ENCODE measurements at places on chromosomes 1 and 21. TPM values are rescaled to one million over a fixed set of nuclear protein-coding genes. Genes with fewer than 3 reads are reported as not detected.

- H3K4me3 ChIP-seq, result no peak overlapping the region
- DNase-seq, result no peak
- H3K27me3 ChIP-seq, result peaks cover 83% of the 10 kb centered on the region
- H3K36me3 ChIP-seq, result no peaks in the 10 kb centered on the region
Measured at GRCh38 chr1:17903386-17903785, 148.3 kb downstream of the ACTL8 start.

DNA sequence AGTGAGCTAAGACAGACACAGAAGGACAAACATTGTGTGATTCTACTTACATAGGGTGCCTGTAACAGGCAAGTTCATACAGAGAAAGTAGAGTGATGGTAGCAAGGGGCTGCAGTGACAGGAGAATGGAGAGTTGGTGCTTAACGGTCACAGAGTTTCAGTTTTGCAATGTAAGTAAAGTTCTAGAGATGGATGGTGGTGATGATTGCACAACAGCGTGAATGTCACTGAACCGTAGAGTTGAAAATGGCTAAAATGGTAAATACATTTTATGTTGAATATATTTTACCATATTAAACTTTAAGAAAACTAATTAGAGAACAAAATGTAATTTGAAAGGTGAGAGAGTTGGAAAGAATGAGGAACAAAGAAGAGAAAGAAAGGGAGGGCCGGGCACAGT lies 8.7 kb downstream of the CFAP107 start:
- no peak overlapping the region for H3K4me3 ChIP-seq
- H3K27ac ChIP-seq, result no peak overlapping the region
- no peaks in the 10 kb centered on the region for H3K4me1 ChIP-seq
- peaks cover 72% of the 10 kb centered on the region for H3K27me3 ChIP-seq
- no peak for DNase-seq

DNA sequence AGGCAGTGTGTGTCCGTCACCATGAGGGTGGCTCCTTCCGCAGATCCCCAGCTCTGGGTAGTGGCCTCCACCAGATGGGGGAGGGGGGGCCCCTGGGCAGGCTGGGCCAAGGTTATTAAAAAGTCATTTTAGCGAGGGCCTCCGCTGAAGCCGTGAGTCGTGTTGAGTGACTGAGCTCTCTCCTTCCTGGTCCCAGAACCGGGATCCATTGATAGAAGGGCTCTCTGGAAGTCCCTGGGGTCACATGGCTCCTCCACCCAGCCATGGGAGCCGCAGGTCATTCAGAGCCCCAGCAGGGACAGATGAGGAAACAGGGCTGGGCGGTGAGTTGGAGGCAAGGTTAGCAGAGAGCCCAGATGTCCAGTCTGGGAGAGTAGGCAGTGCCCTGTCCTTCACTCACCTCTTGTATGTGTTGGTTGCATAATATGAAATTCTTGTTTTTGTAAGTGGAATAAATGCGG lies 12.9 kb downstream of the MIIP start:
- H3K27ac ChIP-seq, result no peak overlapping the region
- H3K4me1 ChIP-seq, result peaks cover 19% of the 10 kb centered on the region
- DNase-seq, result no peak
- no peaks in the 10 kb centered on the region for H3K27me3 ChIP-seq
- peaks cover 5% of the 10 kb centered on the region for H3K36me3 ChIP-seq
- H3K4me3 ChIP-seq, result no peak overlapping the region

DNA sequence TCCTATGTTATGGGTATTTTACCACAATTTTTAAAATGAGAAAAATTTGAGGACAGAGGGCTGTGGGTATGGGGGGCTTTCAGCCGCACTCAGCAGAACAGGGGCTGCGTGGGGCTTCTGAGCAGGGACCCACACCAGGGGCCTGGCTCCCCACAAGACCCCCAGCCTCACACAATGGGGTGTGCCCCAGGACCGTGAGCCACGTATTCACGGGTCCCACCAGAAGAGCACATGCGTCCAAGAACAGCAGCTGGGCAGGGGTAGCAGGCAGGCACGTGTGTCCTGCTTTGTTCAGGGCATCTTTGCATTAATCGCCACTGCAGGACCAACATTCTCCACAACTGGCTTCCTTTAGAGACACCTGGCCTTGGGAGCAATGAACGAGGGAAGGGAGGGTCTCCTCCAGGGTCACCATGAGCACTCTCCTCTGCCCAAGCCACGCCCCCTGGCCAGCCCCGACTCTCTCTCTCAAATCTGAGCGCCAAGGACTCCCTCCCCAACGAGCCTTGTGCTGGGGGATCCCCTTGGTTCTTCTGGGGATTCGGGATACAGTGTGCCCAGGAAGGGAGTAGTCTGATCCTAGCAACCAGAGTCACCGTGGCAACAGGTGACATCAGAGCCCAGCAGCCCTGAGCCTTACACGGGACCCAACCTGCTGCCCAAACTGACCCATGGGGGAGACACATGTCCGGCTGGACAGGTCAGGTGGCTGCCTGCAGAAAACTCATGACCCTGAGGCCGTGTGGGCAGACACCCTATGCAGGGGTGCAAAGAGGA lies 7.4 kb upstream of the ARF1 start:
- no peak overlapping the region for H3K27ac ChIP-seq
- H3K4me3 ChIP-seq, result no peak overlapping the region
- H3K36me3 ChIP-seq, result no peaks in the 10 kb centered on the region
- no peak for DNase-seq
- H3K27me3 ChIP-seq, result peaks cover 33% of the 10 kb centered on the region
- H3K4me1 ChIP-seq, result no peaks in the 10 kb centered on the region

GRCh38 chr1:111907321-111907720 lies 82.1 kb downstream of the KCND3 start:
- no peaks in the 10 kb centered on the region for H3K36me3 ChIP-seq
- no peak overlapping the region for H3K4me3 ChIP-seq
- no peak for DNase-seq
- H3K4me1 ChIP-seq, result peaks cover 38% of the 10 kb centered on the region
- peaks cover 8% of the 10 kb centered on the region for H3K27me3 ChIP-seq

DNA sequence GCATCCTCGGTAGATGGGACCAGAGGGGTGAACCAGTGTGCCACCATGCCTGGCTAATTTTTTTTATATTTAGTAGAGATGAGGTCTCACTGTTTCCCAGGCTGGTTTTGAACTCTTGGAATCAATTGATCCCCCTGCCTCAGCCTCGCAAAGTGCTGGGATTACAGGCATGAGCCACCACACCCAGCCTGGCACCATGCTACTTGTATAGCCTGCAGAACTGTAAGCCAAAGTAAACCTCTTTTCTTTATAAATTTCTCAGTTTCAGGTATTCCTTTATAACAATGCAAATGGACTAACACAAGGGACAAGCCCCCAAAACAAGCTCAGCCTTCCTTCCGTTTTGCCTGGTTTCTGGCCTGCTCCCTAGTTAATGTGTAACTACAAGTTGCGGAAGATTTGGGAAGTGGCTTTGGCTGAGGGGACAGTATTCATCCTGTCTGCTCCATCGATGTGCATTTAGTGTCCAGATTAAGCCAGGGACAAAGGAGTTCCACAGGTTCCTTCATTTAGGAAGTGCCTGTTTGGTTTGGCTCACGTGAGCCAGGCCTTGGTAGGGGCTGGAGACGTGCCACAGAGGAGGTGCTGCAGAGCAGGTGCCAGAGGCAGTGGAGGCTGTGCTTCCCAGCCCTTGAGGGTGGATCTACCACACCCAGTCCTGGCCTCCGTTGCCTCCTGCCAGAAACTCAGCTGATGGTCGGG lies 4.4 kb downstream of the AVPR1B start:
- no peak overlapping the region for H3K27ac ChIP-seq
- peaks cover 27% of the 10 kb centered on the region for H3K27me3 ChIP-seq
- H3K4me1 ChIP-seq, result peaks cover 7% of the 10 kb centered on the region
- H3K4me3 ChIP-seq, result no peak overlapping the region

DNA sequence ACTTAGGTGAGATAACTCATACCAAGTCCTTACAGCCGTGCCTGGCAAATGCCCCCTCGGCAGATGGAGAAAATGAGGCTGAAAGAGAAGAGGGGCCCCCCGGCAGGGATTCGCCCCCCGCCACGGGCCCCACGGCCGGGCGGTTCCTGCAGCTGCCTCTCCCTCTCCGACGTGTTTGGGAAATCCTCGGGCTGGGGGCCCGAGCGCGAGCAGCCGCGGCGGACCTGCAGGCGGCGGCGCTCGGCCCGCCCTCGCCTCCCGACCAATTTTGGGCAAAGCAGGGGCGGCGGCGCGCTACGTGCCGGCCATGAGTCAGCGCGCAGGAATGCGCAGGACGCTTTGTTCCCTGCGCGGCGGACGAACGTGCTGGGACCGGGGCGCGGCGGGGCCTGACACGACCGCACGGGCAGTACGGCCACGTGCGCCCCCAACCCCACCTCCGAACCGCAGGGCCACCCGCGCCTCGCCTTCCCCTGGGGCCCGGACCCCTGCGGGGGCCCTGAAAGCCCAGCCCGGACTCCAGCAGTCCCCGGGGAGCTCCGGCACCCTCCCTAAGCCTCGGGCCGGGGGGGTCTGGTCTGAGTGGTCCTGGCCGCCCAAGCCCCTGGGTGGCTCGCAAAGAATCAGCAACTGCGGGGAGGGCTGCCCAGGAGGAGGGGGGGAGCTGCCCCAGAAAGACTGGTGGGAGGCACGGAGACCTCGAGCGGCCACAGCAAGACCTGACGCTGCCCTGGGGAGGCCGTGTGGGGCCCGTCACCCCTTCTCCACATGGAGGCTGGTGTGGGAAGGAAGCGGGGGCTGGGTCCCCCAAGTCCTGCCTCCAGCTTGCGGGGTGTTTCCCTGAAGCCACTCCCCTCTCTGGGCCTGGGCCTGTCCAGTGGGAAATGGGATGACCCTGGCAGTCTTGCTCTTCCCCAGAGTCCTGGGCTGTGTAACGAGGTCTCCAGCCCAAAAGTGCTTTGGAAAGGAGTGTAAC lies 11.9 kb upstream of the EDN2 start:
- H3K4me3 ChIP-seq, result no peak overlapping the region
- no peak overlapping the region for H3K27ac ChIP-seq
- peaks cover 24% of the 10 kb centered on the region for H3K4me1 ChIP-seq
- no peaks in the 10 kb centered on the region for H3K27me3 ChIP-seq
- no peaks in the 10 kb centered on the region for H3K36me3 ChIP-seq

OR6K6 gene
- total RNA-seq, result not detected

HAO2 gene
- not detected for total RNA-seq

AKR7A3 gene
- 2.0 TPM for total RNA-seq

THEM4 gene
- 21.6 TPM for total RNA-seq

DCDC2B gene
- not detected for total RNA-seq

PLD5 gene
- total RNA-seq, result 0.84 TPM

All from neural crest cell (in vitro differentiated cells).